Fibroblast of pulmonary artery (primary cell): ENCODE measurements at places on chromosomes 6 and 20.

GRCh38 chr20:48761023-48761785 is 66.6 kb downstream of the PREX1 start:
- DNase-seq, result no peak

- DNase-seq, result no peak
Measured at GRCh38 chr6:2793534-2794151, 28.4 kb downstream of the WRNIP1 start.

- DNase-seq, result no peak
Measured at GRCh38 chr6:15402406-15403045, 156.7 kb downstream of the JARID2 start.

DNA sequence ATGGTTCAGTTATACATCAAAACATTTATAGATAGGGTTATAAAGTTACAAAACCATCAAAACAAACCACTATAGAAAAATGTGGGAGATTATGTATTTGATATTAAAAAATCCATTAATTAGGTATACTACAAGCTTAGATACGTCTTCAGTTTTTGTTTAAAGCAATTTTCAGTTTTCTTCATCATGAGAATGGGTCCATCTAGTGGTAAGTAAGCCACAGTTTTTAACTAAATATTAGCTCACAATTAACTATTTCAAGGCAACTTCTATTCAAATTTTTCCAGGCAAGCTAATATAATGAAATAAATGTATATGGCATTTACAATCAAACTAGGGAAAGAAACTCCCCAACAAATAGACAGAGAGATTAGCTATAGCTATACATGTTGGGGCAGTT is 44.4 kb downstream of the RNGTT start:
- DNase-seq, result peak; percentile 17

- DNase-seq, result no peak
Measured at GRCh38 chr20:54843865-54844264, 368.5 kb downstream of the DOK5 start.

DNA sequence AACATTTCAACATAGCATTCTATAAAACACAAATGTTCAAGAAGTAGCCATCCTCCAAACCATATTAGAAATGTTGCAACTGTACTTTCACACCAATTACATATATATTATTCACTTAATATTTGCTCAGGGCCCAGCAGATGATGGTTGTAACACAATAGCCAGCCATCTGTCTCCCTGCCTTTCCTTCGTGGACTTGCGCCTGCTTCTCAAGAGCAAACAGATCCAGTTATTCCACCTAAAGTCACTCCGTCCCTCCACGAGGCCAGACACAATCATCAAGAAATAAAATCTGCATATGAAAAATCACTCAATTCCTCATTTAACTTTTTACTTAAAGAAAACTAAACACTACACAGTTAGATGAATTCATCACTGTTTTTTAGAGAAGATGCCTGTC is 160.4 kb downstream of the RALGAPA2 start:
- no peak for DNase-seq

GRCh38 chr20:44247131-44247571 is at the start of gene GDAP1L1:
Gene GDAP1L1, plus strand, starts transcription at chr20:44247308. Its CDS starts 27 bp downstream, at chr20:44247335.
- no peak for DNase-seq

GRCh38 chr20:14782731-14783130 is 445.3 kb upstream of the FLRT3 start:
- no peak for DNase-seq

GRCh38 chr6:168496139-168496996 is 55.4 kb downstream of the SMOC2 start:
- no peak for DNase-seq

- no peak for DNase-seq
Measured at GRCh38 chr6:170485159-170485558, 67.9 kb downstream of the PSMB1 start.

- no peak for DNase-seq
Measured at GRCh38 chr6:43310624-43311023, 2.0 kb upstream of the CRIP3 start.

DNA sequence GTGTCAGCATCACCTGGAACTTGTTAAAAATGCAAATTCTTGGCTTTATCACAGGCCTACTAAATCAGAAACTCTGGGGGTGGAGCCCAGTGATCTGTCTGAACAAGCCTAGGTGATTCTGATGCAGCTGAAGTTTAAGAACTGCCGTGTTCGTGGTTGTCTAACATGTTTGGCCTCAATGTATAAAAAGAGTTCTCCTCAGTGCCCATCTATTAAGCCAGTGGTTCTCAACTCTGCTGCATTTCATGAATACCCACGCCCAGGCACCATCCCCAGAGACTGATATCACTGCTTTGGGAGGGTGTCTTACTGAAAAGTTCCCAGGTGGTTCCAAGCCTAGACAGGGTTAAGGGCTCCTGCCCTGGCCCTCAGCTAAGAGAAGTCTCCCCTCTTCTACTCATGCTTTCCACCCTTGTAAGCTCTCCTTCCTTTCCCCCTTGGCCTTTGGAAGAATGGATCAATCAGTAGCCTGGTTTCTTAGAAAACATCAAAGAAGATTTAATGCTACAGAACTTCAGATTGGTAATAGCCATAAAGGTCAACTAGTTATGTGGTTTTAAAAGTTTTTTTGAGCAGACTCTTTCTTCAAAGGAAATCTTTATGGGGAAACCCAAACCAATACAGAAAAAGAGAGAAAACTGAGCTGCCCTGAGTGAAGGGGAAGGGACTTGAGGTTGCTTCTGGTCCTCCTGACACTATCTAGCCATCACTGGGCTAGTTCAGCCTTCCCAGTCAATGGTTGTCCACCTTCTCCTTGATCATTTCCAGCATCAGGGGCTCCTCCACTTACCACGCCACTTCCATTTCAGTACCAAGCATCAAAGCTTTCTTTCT is 38.9 kb upstream of the TNFAIP3 start:
- no peak for DNase-seq
